Psoas muscle (tissue), 8 donors: ENCODE measurements at places on chromosomes 6 and 20. TPM values are rescaled to one million over a fixed set of nuclear protein-coding genes. Genes with fewer than 3 reads are reported as not detected.

DNA sequence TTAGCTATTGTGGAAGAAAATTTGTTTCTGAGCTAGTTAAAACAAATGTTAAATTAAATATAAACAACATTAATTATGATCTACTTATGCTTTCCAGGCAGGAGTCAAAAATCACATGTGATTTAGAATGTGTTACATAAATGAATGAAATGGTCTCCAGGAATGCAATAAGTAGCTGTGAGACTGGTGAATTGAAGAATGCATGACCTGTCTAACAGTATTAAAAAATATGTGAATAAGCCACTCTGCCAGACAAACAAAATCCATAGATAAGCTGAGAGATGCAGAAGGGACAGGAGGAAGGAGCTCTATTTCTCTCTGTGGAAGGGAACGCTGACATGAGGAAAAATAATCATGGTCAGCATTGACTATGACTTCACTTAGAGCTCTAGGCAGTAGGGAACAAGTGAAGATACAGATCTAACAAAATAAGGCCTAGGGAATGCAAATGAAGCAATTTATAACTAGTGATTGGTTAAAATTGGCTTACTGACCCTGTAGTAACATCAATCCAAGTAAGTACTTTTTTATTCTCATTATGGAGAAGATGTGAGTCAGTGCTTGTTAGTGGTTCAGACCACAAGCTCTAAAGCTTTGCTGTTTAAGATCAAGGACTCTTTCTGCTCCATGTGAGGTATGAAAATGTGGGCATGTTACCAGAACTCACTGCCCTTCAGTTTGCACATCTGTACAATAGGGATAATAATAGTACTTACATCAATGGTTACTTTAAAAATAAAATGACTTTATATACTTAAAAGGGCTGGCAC is 432.6 kb downstream of the MMUT start:
- no peaks in the 10 kb centered on the region for H3K4me1 ChIP-seq
- DNase-seq, result no peak
- no peaks in the 10 kb centered on the region for H3K36me3 ChIP-seq
- H3K27ac ChIP-seq, result no peak overlapping the region
- H3K4me3 ChIP-seq, result no peak overlapping the region
- H3K27me3 ChIP-seq, result no peaks in the 10 kb centered on the region

TSPYL1 gene
- total RNA-seq, result 100 TPM

DNA sequence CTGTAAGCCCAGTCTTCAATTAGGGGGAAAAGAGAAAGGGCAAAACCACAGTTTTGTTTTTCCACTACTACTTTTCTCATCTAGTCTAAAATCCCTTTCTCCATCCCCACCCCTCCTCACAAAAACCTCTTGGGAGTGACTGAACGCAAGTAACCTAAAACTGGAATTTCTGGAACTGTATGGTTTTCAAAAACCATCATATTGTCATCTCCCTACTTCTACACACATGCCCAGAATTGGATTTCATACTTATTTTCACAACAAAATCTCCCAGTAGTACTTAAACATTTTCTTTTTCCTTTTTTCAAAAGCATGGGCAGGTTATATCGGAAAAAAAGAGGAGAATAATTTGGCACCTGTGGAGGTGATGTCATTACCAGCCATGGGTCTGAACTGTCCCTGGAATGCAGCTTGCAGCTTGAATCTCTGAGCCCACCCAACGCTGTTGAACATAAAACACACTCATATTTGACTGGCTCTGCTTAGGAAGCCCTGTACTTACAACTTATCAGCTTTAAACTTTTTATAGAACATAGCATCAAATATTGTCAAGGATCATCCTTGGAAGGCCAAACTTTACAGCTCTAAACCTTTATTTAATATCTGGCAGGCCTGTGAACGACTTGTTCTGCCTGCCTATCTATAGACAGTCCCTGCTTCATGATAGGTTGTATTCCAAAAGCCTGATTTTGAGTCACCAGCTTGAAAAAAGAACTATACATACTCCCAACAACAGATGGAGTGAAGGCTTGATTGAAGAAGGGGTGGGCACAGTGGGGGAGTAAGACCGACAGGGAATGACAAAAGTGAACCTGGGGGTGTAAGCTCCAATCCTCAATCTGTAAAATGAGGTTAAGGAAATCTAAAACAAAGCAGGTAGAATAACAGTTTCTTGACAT is 59.3 kb downstream of the EPB41L2 start:
- H3K4me3 ChIP-seq, result no peak overlapping the region
- DNase-seq, result no peak
- H3K4me1 ChIP-seq, result peaks cover 11% of the 10 kb centered on the region
- H3K27me3 ChIP-seq, result peaks cover 2% of the 10 kb centered on the region
- H3K27ac ChIP-seq, result no peak overlapping the region

ENTPD6 gene
- total RNA-seq, result 28.7 TPM

PAK5 gene
- total RNA-seq, result not detected

- H3K4me3 ChIP-seq, result no peak overlapping the region
- H3K36me3 ChIP-seq, result no peaks in the 10 kb centered on the region
- H3K4me1 ChIP-seq, result no peaks in the 10 kb centered on the region
These were observed 351.2 kb upstream of the MAP3K7 start for GRCh38 chr6:90938122-90938521.

- H3K27me3 ChIP-seq, result no peaks in the 10 kb centered on the region
- H3K36me3 ChIP-seq, result no peaks in the 10 kb centered on the region
- no peak for DNase-seq
- no peak overlapping the region for H3K4me3 ChIP-seq
- no peaks in the 10 kb centered on the region for H3K4me1 ChIP-seq
These were observed 66.6 kb upstream of the TAB2 start for GRCh38 chr6:149250951-149251350.

DNA sequence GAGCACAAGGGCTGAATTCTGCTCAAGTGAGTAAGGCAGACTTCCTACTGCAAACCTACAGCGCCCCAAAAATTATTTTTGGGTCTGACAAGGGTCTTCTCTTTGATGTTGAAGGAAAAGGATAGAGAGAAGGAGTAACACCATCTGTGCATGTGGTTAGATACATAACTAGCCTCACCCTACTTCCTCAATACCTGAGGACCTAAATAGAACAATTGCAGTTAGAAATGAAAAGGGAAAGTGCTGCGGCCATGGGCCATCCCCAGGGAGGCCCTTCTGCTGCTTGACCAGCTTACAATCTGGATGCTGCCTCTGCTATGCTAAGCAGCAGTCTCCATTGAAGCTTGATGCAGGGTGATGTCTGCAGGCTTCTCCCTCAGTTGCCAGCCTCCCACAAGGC is 63.2 kb upstream of the ARMH2 start:
- no peaks in the 10 kb centered on the region for H3K27me3 ChIP-seq
- no peak overlapping the region for H3K4me3 ChIP-seq
- H3K4me1 ChIP-seq, result no peaks in the 10 kb centered on the region
- H3K27ac ChIP-seq, result no peak overlapping the region
- H3K36me3 ChIP-seq, result peaks cover 6% of the 10 kb centered on the region

DNA sequence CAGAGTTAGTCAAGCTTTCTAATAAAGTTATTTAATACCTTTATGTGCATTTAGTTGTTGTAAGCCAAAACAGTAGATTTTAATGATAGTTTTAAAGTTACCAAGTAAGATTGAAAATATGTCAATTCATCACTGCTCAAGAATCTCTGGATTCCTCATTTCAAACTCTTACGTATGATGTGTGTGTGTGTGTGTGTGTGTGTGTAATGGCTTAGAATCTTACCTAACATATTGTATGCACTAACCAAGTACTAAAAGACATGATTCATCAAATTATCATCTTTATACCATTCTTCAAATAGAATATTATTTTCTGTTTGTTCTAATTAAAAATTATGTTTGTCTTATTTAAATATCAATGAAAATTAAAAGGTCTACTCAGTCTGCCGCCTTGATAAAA is 41.5 kb upstream of the ZNF337 start:
- H3K27me3 ChIP-seq, result no peaks in the 10 kb centered on the region
- no peak overlapping the region for H3K4me3 ChIP-seq
- DNase-seq, result no peak
- H3K36me3 ChIP-seq, result no peaks in the 10 kb centered on the region
- H3K27ac ChIP-seq, result no peak overlapping the region

TBXT gene
- not detected for total RNA-seq

DNA sequence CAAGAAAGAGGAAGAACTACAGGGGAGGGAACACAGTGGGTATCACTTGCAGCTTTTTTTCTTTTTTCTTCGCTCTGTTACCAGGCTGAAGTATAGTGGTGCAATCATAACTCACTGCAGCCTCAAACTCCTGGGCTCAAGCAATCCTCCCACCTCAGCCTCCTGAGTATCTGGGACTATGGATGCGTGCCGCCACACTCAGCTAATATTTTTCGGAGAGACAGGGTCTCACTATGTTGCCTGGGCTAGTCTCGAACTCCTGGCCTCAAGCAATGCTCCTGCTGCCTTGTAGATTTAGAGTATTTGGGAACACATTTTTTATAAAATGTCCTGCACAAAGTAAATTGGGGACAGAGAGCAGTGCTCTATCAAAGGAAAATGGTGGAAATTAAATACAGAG is 28.3 kb downstream of the PARD6B start:
- H3K27ac ChIP-seq, result no peak overlapping the region
- no peaks in the 10 kb centered on the region for H3K36me3 ChIP-seq
- H3K4me3 ChIP-seq, result no peak overlapping the region
- DNase-seq, result no peak

DNA sequence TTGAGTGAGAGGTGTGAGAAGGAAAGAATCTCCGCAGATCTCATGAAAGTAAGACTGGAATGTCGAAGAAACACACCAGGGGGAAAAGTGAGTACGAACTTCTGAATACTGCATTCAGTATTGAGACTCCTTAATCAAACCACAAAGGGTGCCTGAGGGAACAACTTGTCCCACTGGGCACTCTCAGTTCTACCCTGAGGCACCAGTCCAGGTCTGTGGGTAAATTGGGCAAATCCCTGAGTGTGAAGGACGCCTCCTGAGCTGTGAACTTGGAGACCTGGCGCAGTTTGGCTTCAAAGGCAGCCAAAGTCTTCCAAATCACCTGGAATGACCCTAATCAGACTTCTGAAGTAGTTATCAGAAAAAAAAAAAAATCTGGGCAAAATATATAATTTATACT is 329.7 kb downstream of the BTBD9 start:
- no peaks in the 10 kb centered on the region for H3K36me3 ChIP-seq
- no peaks in the 10 kb centered on the region for H3K27me3 ChIP-seq
- no peak for DNase-seq
- H3K27ac ChIP-seq, result no peak overlapping the region
- peaks cover 21% of the 10 kb centered on the region for H3K4me1 ChIP-seq

HLA-DPA1 gene
- total RNA-seq, result 13.8 TPM

DNA sequence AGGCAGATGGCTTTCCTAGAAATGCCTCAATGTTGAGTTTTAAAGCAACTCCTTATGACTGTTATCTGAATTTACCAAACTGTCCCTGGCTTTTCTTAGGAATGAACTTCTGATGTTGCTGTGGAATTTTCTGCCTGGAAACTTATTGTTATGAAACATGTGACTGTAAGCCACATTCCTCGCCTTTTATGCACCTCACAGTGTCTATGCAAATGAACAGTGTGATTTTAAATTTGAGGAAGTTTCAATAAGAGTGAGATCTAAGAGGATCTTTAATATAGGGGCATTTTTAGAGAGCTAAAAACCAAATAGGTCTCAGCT is 2.4 kb upstream of the CCR6 start:
- DNase-seq, result no peak
- no peak overlapping the region for H3K4me3 ChIP-seq
- H3K27me3 ChIP-seq, result no peaks in the 10 kb centered on the region
- H3K4me1 ChIP-seq, result no peaks in the 10 kb centered on the region
- no peaks in the 10 kb centered on the region for H3K36me3 ChIP-seq

DNA sequence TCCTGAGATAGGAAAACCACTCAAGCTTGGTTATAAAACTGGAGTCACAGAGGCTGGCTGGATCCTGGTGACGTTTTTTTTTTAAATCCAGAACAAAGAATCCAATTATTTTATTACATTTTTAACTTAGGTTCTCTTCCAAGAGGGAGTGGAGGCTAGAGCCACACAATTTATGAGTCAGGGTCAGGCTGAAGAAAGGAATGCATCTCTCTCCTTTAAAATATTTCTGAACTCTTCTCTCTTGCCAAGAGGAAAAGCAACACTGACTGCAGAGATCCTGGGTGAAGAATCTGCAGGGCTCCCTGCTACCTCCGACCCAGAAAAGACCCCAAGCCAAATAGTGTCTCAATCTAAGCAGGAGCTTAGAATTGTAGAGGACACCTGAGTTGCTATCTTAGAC is 88.5 kb upstream of the SSTR4 start:
- no peaks in the 10 kb centered on the region for H3K36me3 ChIP-seq
- no peak overlapping the region for H3K27ac ChIP-seq
- no peaks in the 10 kb centered on the region for H3K27me3 ChIP-seq
- H3K4me1 ChIP-seq, result no peaks in the 10 kb centered on the region
- H3K4me3 ChIP-seq, result no peak overlapping the region

CD24 gene
- 0.69 TPM for total RNA-seq

DNA sequence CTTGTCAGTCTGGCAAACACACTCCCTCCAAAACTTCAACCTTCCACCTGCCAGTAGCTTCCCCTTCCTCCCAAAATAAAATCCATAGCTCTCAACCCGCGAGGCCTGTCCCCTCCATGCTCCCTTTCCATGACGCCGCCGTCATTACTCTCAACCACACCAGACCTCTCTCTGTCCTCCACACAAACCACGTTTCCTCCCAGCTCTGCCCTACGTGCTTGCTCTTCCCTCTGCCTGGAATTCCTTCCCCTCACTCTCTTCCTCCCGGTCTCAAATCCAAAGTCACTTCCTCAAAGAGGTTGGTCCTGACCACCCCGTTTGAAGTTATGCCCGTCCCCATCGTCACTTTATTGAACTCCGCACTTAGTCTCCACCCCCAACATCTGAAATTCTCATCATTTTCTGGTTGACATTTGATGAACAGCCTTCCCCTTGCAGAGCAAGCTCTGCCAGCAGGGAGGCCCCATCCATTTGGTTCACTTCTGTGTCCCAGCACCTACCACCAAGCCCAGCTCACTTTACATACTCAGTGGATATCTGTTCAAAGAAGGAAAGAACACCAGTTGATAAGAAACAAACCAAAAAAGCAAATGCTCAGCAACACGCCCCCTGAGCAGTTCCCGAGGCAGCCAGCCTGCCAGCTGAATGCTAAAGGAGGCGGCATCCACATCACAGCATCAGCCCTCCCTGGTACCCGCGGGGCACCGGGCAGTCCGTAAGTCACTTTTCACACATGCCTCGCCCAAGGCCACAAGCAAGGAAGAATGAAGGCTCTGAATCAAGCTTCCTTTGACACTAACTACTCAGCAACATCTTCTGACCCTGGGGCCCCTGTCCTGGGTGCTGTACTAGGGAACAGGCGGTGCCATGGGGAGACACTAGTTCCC is 125.0 kb downstream of the NFATC2 start:
- H3K27ac ChIP-seq, result peak overlapping the region; percentile 4
- H3K4me1 ChIP-seq, result peaks cover 8% of the 10 kb centered on the region
- no peaks in the 10 kb centered on the region for H3K27me3 ChIP-seq

SYNGAP1 gene
- total RNA-seq, result 2.2 TPM

DNA sequence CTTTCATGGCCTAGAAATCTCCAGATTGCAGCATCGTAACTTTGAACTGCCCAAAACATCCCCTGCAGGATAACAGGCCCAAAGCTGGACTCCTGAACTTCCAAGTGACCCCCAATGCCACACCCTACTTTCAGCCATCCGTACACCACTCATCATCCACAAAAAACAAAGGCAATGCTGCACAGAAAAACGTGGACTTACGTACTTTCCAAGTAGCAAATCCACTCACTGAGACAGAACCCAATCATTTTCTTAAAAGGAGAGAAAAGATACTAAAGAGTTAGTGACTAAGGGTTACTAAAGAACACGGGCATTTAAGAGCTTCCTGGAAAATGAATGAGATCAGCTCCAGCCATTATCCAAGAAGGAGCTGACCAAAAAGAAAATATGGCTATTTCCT is 211.0 kb downstream of the WDR27 start:
- H3K27ac ChIP-seq, result no peak overlapping the region
- DNase-seq, result no peak
- no peaks in the 10 kb centered on the region for H3K36me3 ChIP-seq
- H3K27me3 ChIP-seq, result no peaks in the 10 kb centered on the region
- H3K4me1 ChIP-seq, result no peaks in the 10 kb centered on the region
